ENCODE measurements at places on chromosomes 5 and 9. TPM values are rescaled to one million over a fixed set of nuclear protein-coding genes. Genes with fewer than 3 reads are reported as not detected.

DNA sequence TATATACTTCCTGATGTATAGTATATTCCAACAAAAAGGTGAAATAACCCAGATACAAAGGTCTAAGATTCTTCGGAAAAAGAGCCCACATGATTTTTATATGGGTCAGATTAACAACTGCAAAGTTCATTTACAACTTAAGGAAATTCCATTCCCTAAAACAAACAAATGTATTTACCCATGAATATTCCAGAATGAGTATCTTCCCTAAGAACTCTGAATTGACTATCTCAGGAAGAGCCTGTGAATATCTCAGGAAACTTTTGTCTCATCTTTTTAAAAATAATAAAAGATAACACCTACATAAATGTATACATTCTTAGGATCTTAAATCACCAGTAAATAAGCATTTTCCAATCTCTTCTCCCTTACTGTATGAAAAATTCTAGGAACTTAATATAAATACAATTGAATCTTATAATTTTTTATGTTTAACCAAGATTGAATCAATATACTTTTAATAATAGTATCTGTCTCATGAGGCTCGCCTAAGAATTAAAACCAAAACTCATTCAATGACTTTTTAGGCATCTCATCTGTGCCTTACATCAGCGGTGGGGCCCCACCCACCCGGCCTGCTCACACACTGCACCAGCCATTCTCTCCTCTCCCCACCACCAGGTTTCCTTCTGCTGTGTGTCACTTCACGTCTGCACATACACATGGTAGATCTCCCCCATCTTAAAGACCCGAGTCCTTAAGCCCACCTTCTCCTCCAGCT, 78.1 kb downstream of the RAPGEF1 start:
- no peaks in the 10 kb centered on the region for H3K27me3 ChIP-seq
- no peak overlapping the region for H3K4me3 ChIP-seq

- no peaks in the 10 kb centered on the region for H3K4me1 ChIP-seq
- no peak for DNase-seq
- H3K27me3 ChIP-seq, result no peaks in the 10 kb centered on the region
These were observed 10.1 kb upstream of the FOXI1 start for GRCh38 chr5:170095646-170096045.

DNA sequence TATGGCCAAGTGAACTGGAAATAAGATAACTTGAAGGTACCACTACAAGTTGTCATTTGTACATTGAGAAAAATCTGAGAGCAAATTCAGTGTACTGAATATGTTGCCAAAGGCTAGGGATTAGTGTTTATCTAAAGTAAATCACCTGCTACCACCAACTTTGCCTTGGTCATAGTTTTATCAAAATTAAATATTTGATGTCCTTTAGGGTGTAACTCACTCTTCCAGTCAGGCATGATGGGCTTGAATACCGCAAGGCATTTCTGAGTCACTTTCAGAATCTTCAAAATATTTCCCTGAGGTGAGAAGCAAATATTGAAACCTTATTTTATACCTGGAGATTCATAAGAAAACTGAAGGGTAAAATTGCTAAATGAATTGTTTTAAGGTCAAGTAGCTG, 1338.6 kb upstream of the ACO1 start:
- H3K4me1 ChIP-seq, result no peaks in the 10 kb centered on the region
- H3K4me3 ChIP-seq, result no peak overlapping the region
- H3K27ac ChIP-seq, result no peak overlapping the region
- no peaks in the 10 kb centered on the region for H3K27me3 ChIP-seq
- DNase-seq, result no peak
- no peaks in the 10 kb centered on the region for H3K36me3 ChIP-seq

DNA sequence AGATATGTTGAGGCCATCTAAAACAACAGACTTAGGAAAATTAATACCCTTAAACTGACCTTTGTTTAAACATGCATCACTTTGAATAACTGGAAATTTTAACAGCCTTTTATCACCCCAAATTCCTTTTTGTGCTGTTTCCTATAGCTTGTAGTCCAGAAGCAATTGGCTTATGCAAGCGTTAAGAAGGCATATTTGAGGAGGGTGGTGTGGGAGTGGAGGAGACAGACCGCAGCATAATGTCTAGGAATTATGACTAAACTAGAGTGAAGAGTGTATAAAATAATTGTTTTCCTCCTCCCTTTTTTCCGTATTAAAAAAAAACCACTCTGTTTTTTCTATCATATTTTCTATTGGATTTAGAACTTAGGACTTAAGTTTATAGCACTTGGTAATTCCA, 51.8 kb upstream of the MPDZ start:
- H3K36me3 ChIP-seq, result no peaks in the 10 kb centered on the region
- no peak overlapping the region for H3K4me3 ChIP-seq
- H3K27me3 ChIP-seq, result no peaks in the 10 kb centered on the region
- H3K4me1 ChIP-seq, result no peaks in the 10 kb centered on the region
- DNase-seq, result no peak

DNA sequence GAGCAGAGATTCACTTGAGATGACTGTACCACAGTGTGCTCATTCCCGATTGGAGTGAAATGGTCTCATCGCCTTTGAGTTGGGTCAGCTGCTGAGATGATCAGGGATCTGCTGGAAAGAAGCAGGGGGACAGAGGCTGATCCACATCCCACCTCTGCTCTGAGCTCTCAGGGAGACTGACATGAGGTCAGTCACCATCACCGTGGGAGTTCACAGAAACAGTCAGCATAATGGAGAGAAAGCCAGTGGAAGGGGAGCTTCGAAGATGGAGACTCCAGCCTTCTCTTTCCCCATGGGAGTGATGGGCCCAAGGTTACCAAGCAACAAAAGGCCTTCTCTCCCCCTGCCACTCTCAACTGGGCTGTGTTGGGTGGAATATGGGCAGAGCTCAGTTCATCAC, 276.4 kb downstream of the CDK5RAP2 start:
- no peak for DNase-seq
- no peaks in the 10 kb centered on the region for H3K36me3 ChIP-seq
- H3K4me1 ChIP-seq, result no peaks in the 10 kb centered on the region
- H3K4me3 ChIP-seq, result no peak overlapping the region

- no peaks in the 10 kb centered on the region for H3K36me3 ChIP-seq
- H3K4me1 ChIP-seq, result peaks cover 4% of the 10 kb centered on the region
- H3K27me3 ChIP-seq, result no peaks in the 10 kb centered on the region
- DNase-seq, result no peak
- H3K27ac ChIP-seq, result no peak overlapping the region
- H3K4me3 ChIP-seq, result no peak overlapping the region
These were observed 15.9 kb downstream of the MAN2A1 start for GRCh38 chr5:109705596-109705995.

DNA sequence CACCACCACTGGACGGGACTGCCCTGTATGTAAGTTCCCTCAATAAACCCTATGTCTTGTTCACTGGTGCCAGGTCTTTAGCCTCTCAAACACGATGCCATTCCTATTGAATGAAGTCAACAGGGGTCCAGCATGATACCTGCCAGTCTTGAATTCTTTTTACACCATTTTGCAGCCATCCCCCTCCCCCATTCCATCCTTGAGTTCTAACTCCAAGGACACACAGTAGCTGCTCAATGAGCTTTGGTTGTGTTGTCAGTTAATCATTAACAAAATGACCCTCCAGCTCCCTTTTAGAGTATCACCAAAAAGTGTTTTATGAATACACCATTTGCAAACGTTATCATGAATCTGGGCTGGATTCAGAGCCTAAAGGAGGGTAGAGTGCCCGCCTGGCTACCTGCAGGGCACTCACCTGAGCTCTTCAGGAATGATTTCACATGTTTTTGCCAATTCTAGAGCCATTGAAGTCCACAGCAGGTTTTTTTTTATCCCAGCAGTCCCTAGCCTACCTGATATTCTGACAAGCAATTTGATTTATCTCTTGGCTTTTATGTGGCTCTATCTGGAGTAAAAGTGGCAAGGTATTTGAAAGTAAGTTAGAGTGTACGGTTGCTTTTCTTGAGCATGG, 271.8 kb downstream of the SMARCA2 start:
- no peak for DNase-seq
- H3K36me3 ChIP-seq, result no peaks in the 10 kb centered on the region
- H3K27me3 ChIP-seq, result no peaks in the 10 kb centered on the region
- H3K4me1 ChIP-seq, result no peaks in the 10 kb centered on the region
- H3K27ac ChIP-seq, result no peak overlapping the region

- peaks cover under 1% of the 10 kb centered on the region for H3K4me1 ChIP-seq
- H3K4me3 ChIP-seq, result no peak overlapping the region
- no peak overlapping the region for H3K27ac ChIP-seq
- no peaks in the 10 kb centered on the region for H3K27me3 ChIP-seq
These were observed 30.4 kb downstream of the GADD45G start for GRCh38 chr9:89634995-89635742.

DNA sequence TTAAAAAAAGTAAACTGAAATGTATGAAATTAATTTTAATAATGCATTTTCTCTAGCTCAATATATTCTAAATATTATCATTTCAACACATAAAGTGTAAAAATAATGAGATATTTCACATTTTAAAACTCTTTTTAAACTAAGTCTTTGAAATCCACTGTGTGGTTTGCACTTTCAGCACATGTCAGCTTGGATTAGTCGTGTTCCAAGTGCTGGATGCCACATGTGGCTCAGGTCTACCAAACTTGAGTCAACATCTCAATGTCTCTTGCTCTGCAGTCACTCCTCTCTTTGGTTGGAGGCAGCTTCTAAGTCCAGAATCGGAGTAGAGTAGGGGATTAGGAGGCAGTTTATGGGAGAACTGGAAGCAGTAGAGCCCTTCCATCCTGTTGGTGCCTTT, 173.7 kb upstream of the ANKRD55 start:
- no peak for DNase-seq
- H3K36me3 ChIP-seq, result no peaks in the 10 kb centered on the region
- no peak overlapping the region for H3K27ac ChIP-seq
- H3K4me1 ChIP-seq, result no peaks in the 10 kb centered on the region
- no peak overlapping the region for H3K4me3 ChIP-seq

DNA sequence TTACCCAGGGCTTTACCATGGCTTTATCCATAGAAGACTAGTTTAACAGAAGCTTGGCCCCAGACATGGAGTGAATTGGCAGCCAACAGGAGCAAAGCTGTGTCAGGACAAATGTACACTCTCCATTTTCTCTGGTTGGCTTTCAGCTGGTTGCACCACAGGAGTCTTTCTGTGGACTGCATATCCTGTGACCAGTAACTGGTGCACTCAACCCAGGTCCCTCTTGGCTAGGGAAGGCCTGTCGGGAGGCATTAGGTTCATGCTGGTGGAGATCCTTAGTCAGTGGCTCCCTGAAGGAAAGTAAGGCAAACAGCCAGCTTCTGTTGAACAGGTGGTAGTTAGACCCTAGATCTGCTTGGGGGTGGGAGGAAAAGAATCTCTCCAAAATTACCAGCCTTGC, 146.9 kb upstream of the TLX3 start:
- no peaks in the 10 kb centered on the region for H3K27me3 ChIP-seq
- no peak overlapping the region for H3K4me3 ChIP-seq
- no peaks in the 10 kb centered on the region for H3K4me1 ChIP-seq

GRCh38 chr5:94618029-94618492, 343 bp downstream of the KIAA0825 start:
- DNase-seq, result peak; percentile 56
- H3K4me3 ChIP-seq, result peak overlapping the region; percentile 83
- H3K4me1 ChIP-seq, result peaks cover 11% of the 10 kb centered on the region
- peak overlapping the region; percentile 4 for H3K27ac ChIP-seq
- H3K27me3 ChIP-seq, result no peaks in the 10 kb centered on the region

PLPP6 gene
- 5.6 TPM for total RNA-seq

CKMT2 gene
- total RNA-seq, result not detected

DNLZ gene
- total RNA-seq, result 24.6 TPM

FLT4 gene
- total RNA-seq, result 0.78 TPM

GPRIN1 gene
- 1.5 TPM for total RNA-seq

PGGT1B gene
- total RNA-seq, result 39.5 TPM

Data from natural killer cell (primary cell).